ENCODE measurements at places on chromosomes 7 and 10.

DNA sequence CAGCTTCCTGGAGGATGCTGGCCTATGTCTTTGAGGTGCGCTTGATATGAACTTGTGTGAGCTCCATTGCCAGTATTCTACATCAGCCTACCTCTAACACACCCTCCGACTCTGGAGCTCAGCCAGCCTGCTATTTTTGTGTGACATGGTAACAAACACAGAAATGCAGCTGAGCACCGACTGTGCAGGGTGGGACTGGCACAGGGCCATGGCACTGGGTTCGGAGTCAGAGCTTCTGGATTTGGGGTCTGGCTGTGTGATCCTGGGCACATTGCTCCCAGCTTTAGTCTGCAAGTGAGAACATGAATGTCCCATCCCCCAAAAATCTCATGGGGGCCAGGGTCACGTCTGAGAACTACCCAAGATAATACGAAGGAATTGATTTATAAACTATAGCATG lies 257.2 kb upstream of the CTBP2 start:
- DNase-seq = no peak

DNA sequence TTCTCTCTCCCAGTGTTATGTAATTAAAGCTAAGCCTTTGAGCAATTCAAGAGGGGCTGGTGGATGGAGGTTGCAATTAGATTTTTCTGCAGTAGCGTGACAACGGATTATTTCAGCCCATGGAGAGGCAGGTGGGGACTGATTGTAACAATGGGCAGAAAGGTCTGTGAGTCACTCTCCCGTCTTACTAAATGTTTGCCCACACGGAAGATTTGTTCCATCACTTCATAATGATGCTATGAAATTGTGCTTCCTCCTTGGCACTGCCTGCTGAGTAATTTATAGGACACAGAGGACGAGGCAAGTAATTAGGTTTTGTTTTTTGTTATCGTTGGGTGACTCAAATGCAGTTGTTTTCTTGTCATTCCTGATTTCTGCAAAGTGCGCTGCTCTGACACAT lies 594.5 kb upstream of the DPP6 start:
- peak; percentile 97 for DNase-seq

- no peak for DNase-seq
Observed at GRCh38 chr7:117718116-117718835, 155.0 kb downstream of the CTTNBP2 start.

DNA sequence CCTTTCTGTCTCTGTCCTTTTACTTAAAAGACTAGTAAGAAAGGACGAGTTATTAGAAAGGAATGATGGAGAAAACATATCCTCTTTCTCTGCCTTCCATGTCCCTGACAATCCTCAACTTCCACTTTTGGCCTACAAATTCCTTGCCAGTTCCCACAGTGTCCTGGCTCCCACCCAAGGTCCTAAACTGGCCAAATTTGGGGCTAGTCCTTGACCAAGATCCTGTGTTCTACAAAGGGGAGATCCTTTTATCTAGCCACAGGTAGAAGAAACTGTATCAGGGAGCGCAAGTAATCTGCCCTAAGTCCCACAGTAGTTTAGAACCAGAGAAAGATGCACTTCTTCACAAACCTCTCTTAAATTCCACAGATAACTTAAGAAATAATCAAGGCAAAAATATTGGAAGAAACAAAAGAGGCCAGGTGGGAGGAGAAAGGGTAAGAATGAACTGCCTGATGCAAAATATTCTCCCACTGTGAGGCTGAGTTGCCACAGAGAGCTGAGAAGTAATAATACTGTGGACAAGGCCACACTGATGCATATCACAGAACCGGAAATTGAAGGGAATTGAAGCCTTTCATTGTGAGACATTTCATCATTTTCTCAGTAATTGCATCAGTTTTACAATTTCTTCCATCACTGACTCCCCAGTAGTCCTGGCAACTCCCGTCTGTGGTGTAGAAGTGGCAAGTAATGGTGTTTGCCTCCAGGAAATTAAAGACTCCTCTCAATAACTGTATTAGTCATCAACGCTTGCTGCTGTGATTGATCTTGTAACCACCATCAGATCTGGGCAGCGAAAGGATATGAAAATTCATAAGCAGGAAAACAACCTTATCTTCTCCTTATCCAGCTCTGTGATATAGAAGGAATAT lies 47.2 kb downstream of the DNAJC12 start:
- DNase-seq = no peak

DNA sequence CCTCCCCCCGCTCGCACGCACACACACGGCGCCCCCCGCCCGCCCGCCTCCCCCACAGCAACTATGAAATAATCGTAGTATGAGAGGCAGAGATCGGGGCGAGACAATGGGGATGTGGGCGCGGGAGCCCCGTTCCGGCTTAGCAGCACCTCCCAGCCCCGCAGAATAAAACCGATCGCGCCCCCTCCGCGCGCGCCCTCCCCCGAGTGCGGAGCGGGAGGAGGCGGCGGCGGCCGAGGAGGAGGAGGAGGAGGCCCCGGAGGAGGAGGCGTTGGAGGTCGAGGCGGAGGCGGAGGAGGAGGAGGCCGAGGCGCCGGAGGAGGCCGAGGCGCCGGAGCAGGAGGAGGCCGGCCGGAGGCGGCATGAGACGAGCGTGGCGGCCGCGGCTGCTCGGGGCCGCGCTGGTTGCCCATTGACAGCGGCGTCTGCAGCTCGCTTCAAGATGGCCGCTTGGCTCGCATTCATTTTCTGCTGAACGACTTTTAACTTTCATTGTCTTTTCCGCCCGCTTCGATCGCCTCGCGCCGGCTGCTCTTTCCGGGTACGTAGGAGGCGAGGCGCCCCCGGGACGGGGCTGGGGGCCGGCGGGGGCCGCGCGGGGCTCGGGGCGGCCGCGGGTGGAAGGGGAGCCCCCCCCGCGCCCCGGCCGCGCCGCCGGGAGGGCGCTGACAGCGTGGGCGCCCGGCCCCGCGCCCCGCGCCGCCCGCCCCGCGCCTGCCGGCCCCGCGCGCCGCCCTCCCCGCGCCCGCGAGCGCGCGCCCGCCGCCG lies 441 bp downstream of the BMI1 start:
- no peak for DNase-seq

DNA sequence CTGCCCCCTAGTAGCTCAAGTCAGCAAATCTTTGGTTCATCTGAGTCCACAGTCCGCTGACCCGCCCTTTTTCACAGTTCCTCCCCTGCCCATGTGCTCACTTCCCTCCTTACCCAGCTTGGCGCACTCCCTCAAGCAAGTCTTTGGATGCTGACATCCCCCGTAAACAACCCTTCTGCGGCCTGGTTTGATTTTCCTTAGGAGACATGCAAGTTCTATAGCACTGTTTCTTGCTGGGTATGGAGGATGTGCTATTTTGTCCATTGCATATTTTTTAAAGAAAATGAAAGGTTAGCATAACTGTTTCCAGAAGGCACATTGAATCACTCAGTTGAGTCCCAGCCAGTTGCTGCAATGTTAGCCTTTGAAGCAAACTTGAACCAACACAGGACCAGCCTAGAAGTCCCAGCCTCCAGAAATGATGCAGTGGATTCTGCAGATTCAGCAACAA lies 38.2 kb downstream of the HTRA1 start:
- no peak for DNase-seq

GRCh38 chr7:82339958-82340357 lies 103.6 kb downstream of the CACNA2D1 start:
- DNase-seq = no peak

DNA sequence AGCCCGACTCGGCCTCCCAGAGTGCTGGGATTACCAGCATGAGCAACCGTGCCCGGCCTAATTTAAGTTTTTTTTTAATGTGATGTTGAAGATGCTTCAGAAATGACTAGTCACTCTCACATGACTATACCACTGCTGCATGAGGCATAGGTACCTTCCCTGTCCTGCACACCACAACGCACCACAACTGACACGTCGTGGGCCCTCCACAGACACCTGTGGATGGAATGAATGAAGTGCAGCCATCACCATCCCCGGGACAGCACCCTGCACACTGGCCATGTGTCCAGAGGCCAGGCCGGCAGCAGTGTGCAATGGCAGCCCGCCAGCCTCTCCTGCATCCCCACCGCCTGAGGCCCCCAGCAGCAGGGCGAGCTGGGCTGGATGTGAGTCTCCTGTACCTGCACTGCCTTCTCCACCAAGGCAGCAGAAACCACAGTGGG lies 55.1 kb downstream of the VOPP1 start:
- no peak for DNase-seq

DNA sequence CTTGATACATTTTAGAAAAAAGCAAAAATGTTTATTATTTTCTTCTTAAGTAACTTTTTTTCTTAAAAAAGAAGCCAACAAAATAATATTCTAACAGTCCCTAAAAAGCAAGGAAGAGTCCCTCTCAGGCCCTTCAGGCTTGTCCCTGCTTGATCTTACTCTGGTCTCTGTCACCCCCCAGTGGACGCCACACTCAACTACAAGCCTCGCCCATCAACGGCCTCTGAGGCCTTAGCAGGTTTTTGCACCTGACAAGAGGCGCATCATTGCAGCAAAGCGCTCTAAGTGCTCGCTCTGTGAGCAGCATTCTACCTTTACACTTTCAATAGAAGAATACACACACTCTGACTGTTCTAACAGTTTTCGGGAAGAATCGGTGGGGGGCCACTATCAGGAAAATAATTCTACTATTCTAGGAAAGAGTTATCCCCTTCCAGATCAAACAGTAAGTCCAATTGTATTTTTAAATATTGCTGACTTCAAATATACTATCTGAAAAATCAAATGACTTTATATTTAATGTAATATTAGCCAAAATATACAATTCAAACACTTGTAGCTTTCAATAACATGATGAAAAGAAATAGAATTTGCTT lies 139.2 kb downstream of the USP6NL start:
- DNase-seq = no peak

GRCh38 chr7:88200789-88201188 lies 19.0 kb downstream of the SRI start:
- DNase-seq = peak; percentile 26

DNA sequence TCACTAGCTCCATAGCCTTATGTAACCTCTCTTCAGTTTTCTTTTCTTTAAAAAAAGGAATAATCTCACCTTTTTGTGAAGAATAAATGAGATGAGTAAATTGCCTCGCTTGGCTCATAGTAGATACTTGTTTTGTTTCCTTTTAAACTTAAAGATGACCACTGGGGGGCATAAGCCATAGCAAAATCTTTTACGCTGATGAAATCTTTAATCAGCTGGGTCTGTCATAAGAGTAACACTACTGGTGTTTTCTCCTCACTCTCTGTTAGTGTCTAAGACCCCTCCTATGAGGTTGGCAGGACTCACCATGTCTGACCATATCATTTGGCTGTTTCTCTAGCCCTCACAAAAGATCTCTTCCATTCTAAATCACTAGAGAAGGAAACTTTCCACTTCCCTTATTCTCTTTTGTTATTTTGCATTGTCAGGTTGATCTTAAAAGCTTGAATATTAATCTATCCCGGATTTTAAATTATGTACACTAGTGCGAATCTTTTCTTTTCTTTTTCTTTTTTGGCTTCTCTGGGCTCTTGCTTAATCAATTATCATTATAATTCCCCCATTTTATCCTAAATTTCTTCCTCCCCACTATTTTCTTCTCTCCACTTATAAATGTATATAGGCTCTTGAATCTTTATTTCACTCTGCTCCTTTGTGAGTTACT lies 12.5 kb downstream of the STAG3 start:
- no peak for DNase-seq

- DNase-seq = no peak
Observed at GRCh38 chr10:132408823-132409666, 12.0 kb downstream of the PWWP2B start.

DNA sequence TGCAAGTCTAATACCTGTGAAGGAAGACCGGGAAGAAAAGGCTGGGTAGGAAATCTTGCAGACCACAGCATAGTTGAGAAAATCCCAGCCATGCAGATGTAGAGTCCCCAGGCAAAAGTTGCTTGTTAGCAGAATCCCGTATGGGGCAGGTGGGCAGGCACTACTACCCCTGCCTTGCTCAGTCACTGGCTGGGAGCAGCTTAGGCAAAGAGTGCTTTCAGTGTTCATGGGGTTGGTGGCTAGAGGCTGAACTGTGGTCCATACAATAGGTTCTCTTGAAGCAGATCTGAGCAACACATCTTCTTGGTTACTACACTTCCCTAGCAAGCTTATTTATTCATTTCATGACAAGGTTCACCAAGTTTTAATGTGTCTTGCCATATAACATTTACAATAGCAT lies 92.6 kb downstream of the AHCYL2 start:
- no peak for DNase-seq

DNA sequence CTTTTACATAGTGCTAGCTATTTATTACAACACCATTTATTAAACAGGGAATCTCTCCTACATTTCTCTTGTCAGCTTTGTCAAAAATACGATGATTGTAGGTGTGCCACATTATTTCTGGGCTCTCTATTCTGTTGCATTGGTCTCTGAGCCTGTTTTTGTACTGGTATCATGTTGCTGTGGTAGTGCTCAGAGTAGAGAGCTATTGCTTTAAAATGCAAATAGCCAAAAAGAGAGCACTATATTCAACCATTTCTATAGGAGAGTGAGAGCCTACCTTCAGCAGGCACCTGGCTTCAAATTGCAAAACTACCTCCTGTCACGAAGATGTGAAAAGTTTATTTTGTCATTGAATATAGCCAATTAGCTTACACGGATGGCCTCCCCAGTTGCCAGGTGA lies 8.1 kb downstream of the ZNF92 start:
- no peak for DNase-seq

- no peak for DNase-seq
Observed at GRCh38 chr10:103986360-103986759, 19.4 kb downstream of the SLK start.

DNA sequence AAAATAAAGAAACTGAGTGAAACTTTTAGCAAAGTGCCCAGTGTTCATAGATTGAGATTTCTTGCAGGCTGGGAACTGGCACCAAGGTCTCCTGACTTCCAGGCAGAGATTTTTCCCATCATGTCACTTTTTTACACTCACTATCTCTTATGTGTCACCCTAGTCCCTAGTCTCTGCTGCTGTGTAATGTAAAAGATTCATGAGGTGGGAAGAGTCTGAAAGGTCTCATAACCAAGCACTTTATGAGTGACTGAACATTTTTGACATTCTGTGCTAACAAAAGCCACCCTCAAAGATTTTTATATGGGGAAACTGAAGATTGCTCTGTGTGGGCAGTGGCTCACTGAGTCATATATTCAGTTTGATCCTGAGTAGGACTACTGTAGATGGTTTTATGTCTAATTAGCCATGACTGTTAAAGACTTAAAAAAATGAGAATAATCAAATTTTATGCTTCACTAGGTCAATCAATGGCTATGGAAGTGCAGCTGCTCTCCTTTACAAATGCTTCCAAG lies 900.3 kb upstream of the SORCS1 start:
- no peak for DNase-seq

DNA sequence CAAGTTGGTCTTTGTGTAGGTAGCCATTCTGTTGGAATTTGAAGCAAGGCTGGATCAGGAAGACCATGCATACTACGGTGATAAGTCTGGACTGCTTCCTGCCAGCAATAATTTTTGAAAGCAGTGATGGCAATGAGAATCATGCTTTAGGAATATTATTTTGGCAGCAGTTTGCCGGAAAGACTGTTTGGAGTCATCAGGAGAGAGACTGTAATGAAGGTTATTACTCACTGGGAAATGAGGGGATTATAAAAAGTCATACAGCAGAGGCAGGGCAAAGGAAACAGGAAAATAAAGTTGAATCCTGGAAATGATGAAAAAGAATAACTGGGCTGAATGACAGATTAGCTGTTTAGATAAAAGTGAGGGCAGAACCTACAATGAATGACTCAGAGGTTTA lies 1136.8 kb upstream of the AUTS2 start:
- DNase-seq = no peak

GRCh38 chr10:79246209-79246581 lies 101.1 kb upstream of the PPIF start:
- DNase-seq = no peak

GRCh38 chr10:121289800-121290199 lies 308.4 kb downstream of the FGFR2 start:
- no peak for DNase-seq
